NCI-H510A treated with DMSO at 0.1 percent for 48 hours (cell line): ENCODE measurements at places on chromosomes 11 and 22.
A peak's percentile ranks its signal among the peaks of the same experiment; 100 is the strongest.

DNA sequence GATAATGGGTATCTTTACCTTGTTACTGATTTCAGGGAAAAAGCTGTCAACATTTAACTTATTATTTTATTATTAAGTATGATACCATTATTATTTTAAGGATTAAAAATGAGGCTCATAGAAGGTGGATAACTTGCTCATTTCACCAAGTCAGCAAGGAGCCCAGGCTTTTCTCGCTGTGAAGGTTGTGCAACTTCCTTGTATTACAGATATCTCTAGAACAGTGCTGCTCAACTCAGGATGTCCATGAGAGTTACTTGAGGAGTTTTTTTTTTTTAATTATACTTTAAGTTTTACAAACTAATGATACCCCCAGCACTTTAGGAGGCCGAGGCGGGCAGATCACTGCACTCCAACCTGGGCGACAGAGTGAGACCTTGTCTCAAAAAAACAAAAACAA is 98.2 kb downstream of the INSC start:
- no peak for DNase-seq

- DNase-seq: peak; percentile 11
Observed at GRCh38 chr11:10856689-10857458, 979 bp downstream of the ZBED5 start.

GRCh38 chr11:10497371-10498021 is 42.4 kb downstream of the AMPD3 start:
- DNase-seq: no peak

DNA sequence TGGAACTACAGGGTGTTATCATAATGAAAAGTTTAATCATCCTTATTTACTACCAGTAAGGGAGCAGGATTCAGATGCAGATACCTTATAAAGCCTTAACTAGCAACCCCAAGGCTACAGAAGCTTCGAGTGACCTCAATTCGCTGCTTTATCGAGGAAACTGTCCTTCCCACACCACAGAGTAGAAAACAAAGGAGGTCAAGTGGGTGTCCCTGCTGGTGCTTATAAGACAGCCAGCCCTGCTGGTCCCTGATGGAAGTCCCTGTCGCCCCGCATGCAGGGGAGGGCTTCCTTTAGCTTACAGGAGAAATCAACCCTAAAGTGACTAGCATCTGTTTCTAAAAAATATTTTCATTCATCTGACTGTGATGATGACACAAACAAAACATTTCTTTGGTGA is 7.3 kb downstream of the MN1 start:
- DNase-seq: no peak

GRCh38 chr11:11065396-11065795 is 207.5 kb upstream of the ZBED5 start:
- no peak for DNase-seq
